Stimulated activated CD4-positive, alpha-beta T cell treated with anti-CD3 and anti-CD28 coated beads, Interleukin-12 subunit alpha, Interleukin-12 subunit beta, amount 100 ng/mL, for 24 hours (primary cell): ENCODE measurements at places on chromosomes 2 and 18.
A peak's percentile ranks its signal among the peaks of the same experiment; 100 is the strongest.

- peak; percentile 15 for DNase-seq
Measured at GRCh38 chr2:225122583-225123486, 80.6 kb upstream of the DOCK10 start.

- DNase-seq: no peak
Measured at GRCh38 chr18:36960038-36960437, 131.1 kb downstream of the KIAA1328 start.

DNA sequence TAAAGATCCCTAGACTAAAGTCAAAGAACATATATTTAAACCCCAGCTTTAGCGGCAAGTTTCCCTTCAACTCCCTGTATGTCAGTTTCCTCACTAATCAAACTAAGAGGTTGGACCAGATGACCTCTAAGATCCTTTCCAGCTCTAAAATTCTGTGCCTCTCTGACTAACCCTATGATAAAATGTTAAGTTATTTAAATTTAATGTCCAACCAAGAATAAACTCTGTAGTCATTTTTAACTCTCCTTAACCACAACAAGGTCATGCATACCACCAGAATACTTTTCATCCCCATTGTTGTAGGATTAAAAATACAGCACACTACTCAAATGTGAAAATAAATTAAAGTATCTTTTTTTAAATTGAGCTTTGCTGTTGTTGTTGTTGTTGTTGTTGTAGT is 5.2 kb upstream of the PDE1A start:
- no peak for DNase-seq

DNA sequence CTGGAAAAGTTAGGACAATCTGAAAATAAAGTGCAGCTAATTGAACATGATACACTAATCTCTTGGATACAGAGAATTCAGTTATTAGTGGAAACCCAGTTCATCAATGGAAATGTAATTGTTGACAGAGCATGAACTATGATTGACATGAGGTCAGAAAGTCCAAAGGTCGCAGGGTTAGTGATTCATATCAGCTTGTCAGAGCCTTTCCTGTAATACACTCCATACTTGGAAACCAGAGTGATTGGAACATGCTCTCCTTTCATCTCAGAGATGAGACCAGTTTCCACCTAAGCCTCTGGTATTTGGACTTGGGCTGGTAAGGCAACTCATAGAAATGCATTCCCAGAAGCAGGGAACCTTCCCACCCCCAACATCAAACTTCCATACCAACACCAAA is 8.5 kb upstream of the NCKAP5 start:
- DNase-seq: no peak

DNA sequence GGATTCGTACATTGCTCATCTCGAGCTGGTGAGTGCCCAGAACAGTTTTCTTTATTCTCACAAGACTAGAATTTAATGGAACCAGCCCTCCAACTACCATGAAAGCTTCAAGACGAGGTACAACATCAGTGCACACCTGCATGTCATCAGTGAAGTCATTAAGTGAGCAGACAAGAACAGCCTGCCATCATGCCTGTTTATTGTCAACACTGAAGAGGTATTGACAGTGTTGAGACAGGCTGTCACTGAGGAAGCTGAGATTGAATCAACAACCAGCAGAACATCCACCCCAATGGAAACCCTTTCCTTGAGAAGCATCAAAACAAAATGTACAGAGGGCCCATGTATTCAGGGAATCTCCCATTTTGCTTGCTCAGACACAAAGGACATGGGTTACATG is 148.0 kb upstream of the TCF4 start:
- DNase-seq: no peak

GRCh38 chr2:162243294-162243693 is at the start of gene FAP:
TSS of gene FAP (minus strand) at chr2:162243445. CDS start at chr2:162243327, 118 bp downstream.
- DNase-seq: no peak

DNA sequence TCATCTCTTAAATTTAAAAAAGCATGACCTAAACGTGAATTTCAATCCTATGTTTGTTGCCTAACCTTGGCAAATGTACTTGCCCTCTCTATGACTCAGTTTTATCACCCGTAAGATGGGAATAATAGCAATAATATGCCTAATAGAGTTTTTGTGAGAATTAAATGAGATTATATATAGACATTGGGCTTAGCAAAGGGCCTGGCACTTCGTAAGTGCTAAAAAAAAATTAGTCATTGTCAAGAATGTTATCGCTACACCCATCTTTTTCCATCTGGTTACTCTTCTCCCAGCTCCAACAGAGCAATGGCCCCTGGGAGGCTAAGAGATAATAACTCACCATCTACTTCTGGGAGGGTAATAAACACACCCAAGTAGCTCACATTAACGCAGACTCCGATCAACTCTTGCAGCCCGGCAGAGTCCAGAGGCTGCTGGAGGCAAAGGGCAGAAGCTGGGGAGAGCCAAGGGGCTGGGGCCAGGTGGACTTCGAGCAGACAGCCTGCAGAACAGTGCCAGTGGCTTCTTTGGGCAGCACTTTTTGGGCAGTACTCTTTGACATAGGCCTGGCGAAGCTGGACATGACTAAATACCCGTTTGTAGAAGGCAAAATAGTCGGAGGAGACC is 63.9 kb upstream of the STPG4 start:
- DNase-seq: no peak

- DNase-seq: no peak
Measured at GRCh38 chr2:207288628-207289027, 122.9 kb upstream of the KLF7 start.

- DNase-seq: no peak
Measured at GRCh38 chr2:154911729-154912128, 213.2 kb downstream of the KCNJ3 start.

DNA sequence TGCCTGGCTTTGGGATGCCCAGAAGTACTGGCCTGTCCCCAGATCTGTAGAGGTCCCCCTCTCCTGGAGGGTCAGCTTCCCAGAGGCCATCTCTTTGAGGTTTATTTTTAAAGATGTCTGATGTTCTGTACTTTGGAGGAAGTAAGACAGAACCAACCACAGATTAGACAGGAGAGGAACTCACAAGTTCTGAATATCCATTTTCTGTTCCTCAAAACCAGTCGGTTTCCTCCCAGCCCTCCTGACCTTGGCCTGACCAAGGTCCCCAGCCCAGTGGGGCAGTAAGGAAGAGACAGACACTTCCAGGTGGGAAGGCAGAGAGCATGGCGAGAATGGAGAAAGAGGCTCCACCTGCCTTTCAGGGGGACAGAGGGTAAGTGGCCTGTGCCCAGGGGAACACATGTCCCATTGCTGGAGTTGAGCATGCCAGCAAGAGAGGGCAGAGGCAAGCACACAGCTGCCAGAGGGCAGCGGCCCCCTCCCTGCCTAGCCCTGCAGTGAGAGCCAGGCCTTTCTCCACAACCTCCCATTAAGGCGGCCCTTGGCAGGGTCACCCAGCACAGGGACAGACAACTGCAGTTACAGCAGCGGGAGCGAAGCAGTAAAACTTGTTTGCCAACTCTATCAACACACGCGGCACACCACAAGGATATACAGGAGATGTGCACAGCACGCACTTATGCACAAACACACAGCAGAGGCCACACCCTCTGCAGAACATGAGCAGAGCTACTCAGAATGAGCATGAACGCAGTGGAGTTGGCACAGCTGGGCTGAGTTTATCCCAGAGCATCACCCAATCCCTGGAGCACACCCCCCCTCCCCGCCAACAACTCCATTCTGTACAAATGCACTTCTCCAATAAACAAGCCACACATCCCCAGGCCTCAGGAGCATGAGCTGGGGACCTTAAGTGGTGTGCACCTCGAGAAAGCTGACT is 18.5 kb upstream of the SEMA4C start:
- no peak for DNase-seq

- no peak for DNase-seq
Measured at GRCh38 chr2:206990360-206990759, 51.0 kb downstream of the CPO start.

- DNase-seq: no peak
Measured at GRCh38 chr18:10842861-10843260, 306.5 kb downstream of the PIEZO2 start.

DNA sequence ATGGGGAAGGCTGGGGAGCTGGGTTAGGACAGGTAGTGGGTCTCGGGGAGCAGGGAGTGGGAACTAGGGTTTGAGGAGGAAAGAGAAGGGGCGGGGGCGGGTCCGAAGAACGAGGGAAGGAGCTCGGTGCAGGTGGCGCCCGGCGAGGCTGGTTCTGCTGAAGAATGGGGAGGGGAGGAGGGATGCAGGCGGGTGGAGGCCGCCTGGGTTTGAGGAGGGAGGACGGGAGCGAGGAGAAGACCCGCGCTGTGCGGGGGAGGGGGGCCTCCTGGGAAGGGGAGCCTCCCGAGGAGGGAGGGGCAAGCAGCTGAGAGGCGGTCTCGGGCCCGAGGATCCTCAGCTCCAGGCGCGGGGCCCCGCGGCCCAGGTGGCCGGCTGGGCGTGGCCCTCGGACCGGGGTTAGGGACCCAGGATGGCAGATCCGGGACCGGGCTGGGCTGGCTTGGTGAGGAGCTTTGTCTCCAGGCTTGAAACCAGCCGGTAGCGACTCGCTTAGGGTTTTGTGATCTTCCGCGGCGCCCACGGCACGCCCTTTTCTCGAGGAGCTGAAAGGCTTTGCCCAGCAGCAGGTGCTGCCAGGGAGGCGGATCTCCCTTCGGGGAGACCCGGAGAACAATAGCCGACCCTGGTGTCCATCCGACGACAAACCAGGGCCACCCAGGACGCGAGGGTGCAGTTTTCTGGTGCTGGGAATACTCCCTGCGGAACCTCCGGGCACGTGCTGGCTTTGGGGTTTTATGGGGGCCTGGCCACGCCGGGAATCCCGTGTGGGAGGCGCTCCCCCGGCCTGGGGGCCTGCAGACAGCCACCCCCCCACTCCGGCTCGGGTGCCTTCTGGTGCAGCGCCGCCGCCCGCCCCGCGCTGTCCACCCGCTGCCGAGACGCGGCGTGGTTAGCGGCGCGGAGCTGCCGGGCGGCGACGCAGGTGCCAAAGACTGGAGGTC is 1.4 kb downstream of the DPYSL5 start:
- no peak for DNase-seq

- no peak for DNase-seq
Measured at GRCh38 chr2:10355471-10356438, 53.1 kb downstream of the HPCAL1 start.

DNA sequence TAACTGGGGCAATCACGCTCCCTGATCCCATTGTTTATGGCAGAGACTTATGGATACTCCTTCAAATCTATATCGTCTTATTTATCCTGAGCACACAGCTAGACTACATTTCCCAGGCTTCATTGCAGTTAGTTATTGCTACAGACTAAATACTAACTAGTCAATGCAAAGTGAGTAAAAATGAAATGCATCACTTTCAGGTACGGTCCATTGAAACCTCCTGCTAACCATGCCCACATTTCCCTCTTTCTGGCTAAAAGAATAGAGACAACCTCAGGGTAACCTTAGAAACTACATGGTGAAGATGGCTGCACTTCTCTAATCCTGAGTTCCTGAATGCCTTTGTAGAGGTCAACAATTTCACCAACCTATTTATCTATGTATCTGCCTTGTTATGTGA is 437.4 kb downstream of the EPHA4 start:
- no peak for DNase-seq

- no peak for DNase-seq
Measured at GRCh38 chr2:85434696-85435095, 16.2 kb downstream of the SH2D6 start.

DNA sequence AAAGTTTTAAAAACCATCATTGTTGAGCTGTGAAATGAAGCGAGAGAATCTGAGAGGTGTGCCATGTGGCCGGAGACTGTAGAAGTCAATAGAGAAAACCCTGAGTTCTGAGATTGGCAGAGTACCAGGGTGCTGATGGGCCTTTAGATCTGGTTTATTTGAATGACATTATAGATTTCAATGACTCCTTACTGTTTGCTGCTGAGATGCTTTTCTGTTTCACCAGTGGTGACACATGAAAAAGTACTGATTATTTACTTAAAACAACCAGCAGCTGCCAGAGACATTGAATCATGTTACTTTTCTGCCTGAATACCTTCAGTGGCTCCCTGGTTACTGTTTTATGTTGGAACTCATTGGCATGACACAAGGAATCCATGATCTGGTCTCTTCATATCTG is 602.7 kb upstream of the ZNF804A start:
- DNase-seq: no peak

GRCh38 chr2:20350041-20350712 is 467 bp downstream of the PUM2 start:
- peak; percentile 54 for DNase-seq

DNA sequence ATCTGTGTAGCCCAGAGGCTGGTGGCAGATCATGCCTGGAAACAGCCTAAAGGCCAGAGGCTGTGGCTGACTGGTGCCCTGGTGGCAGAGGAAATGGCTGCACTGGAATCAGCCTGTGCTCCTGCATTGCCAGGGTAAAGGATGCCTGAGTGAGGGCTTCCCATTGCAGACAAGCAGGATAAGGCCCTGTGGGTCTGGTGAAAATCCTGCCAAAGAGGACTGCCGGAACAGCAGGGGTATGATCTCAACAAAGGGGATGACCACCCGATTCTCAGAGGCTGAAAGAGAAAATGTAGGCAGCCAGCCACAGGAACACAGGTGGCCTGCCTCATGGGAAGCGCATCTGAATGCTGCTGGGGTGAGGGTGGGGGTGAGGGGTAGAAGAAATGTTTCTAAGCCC is 48.2 kb downstream of the FBXO48 start:
- DNase-seq: no peak

DNA sequence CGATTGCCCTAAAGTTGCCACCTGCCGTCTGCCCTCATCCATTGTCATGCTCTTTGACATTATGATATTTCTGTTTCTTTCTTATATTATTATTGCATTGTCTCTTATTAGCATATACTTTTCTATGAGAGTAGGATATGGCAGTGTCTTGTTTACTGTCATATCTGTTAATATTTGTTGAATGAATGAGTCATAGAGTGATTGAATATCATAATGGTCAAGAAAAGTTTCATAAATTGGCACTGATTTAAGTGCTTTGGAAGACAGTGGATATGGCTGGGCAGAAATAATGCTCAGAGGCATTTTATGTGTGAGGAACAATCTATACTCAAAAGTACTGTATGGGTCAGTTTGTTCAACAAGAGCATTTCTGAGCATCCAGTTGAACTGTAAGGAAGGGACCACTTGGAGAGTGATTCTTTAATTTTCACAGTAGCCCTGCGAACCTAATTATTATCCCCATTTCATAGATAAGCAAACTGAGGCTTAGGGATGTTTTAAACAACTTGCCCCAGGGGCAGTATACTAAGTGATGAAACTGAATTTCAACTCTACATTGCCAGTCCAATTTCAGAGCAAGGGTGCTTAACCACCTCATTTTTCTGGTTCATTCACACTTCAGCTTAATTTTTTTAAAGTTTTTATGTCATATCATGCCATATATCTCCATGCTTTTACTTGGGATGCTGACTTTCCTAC is 175.5 kb upstream of the FOSL2 start:
- DNase-seq: no peak

GRCh38 chr2:76599732-76600368 is 889.1 kb upstream of the GCFC2 start:
- DNase-seq: no peak

DNA sequence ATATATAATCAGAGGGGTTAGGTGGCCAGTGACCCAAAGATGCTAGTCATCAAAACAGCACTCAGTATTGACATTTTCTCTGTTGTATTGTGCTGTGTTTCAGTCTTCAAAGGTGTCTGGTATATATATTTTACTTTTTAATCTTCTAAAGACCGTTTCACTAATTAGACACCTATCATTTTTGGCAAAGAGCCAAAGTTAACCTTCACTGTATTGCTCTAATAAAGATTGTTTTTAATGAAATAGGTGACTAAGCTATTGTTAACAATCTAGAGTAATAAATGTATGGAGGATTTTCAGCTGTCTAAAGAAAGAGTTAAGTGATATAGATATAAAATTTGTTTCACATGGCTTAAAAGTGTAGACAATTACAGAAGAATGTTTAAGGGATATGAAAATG is 264.0 kb downstream of the CNTNAP5 start:
- no peak for DNase-seq
